ENCODE measurements at places on chromosomes 4 and X.
A peak's percentile ranks its signal among the peaks of the same experiment; 100 is the strongest.

- DNase-seq: no peak
These were observed 42.0 kb downstream of the LGI2 start for GRCh38 chr4:24988776-24989175.

DNA sequence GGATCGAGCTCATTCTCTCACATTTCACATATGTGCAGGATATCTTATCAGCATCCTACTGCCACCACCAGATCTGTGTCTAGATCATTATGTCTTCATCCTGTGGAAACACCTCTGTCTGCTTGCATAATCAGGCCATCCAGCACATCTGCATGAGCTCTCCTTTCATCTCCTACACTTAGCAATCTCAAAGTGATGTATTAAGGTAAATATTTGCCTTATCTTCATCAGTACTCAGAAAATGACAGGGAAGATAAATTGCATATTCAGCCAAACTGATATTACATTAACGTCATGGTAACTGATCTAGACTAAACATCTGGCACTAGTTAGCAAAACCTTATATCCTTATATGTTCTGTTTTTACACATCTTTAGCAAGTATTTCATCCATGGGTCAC lies 207.3 kb upstream of the PABPC4L start:
- no peak for DNase-seq

DNA sequence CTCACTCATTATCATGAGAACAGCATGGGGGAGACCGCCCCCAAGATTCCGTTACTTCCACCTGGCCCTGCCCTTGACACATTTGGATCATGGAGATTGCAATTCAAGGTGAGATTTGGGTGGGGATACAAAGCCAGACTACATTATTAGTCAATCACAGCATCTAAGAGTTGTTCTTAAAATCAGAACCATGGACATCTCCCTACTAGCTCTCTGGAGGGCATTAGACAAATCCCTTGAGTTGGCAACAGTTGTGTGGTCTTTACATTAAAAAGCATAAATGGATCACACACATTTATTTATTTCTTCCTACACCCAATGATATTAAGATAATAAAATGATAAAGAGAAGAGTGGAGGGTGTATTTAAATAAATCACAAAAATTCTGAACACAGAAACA lies 262.8 kb upstream of the VCX start:
- DNase-seq: no peak

DNA sequence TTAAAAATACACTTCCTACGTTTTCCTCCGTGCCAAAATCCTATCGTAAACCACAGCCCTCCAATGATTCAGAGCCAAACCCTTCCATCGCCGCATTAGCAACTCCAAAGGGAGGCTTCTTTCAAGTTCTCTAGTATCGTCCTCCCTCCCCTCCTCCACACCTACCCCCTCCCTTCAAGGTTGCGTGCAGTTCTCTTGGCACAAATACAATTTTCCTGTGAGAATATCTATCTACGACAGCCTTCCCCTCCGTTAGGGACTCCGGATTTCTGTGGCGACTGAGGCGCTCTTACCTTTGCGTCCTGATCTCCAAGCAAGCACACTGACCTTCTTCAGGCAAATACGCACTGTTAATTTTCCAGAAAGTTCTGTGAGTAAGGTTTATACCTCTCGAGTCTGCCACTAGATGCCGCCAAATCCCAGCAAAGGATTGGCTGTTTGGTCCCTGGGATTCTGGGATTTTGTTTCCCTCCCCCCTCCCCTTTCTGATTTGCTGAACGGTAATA lies 1.2 kb upstream of the MORF4L2 start:
- peak; percentile 63 for DNase-seq

GRCh38 chr4:123093236-123093635 lies 170.8 kb upstream of the NUDT6 start:
- DNase-seq: no peak

- DNase-seq: no peak
These were observed 1050.0 kb downstream of the ADGRL3 start for GRCh38 chr4:62250100-62250499.

Data from activated CD4-positive, alpha-beta T cell treated with anti-CD3 and anti-CD28 coated beads, Interleukin-2, amount 10 ng/mL, durations not matched to agents 7 days and 5 days (primary cell).